ENCODE measurements at places on chromosomes 3 and 15. TPM values are rescaled to one million over a fixed set of nuclear protein-coding genes. Genes with fewer than 3 reads are reported as not detected.

DNA sequence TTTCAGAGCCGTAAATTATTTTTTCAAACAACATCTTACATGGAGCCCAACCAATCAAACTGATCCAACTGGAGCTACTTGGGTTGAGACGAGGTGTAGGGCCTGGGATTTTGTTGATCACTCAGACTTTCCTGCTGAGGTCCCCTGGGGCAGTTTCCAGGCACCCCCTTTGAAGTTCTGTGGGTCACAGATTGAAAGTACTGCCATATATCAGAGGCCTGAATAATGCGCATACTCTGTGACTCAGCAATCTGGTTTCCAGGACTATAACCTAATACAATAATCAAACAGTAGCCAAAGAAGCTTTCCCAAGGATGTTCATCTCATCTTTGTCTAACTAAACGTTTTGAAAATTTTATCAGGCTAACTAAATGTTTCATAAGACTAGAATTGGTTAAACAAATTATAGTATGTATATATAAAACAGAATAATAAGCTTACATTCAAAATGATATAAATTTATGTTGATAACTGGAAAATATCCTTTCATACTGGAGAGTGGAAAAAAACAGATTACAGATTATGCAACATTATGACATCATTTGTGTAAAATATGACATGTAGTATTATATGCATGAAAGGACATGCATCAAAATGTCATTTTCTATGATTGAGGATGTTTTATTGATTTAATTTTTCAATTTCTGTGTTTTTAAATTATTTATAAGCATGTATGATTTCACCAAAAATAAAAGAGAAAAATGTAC is 617.1 kb downstream of the NTRK3 start:
- H3K27me3 ChIP-seq: no peaks in the 10 kb centered on the region
- H3K4me1 ChIP-seq: no peaks in the 10 kb centered on the region
- H3K36me3 ChIP-seq: no peaks in the 10 kb centered on the region
- no peak overlapping the region for H3K4me3 ChIP-seq

- H3K4me1 ChIP-seq: peaks cover 87% of the 10 kb centered on the region
- no peaks in the 10 kb centered on the region for H3K36me3 ChIP-seq
- DNase-seq: no peak
- no peak overlapping the region for H3K4me3 ChIP-seq
- H3K27ac ChIP-seq: no peak overlapping the region
These were observed 84.1 kb downstream of the PPCDC start for GRCh38 chr15:75107516-75107907.

- H3K36me3 ChIP-seq: no peaks in the 10 kb centered on the region
- peak overlapping the region; percentile 89 for H3K27ac ChIP-seq
- H3K4me3 ChIP-seq: peak overlapping the region; percentile 34
- H3K27me3 ChIP-seq: no peaks in the 10 kb centered on the region
- H3K4me1 ChIP-seq: peaks cover 32% of the 10 kb centered on the region
These were observed 12.9 kb downstream of the VPS18 start for GRCh38 chr15:40906991-40907802.

DNA sequence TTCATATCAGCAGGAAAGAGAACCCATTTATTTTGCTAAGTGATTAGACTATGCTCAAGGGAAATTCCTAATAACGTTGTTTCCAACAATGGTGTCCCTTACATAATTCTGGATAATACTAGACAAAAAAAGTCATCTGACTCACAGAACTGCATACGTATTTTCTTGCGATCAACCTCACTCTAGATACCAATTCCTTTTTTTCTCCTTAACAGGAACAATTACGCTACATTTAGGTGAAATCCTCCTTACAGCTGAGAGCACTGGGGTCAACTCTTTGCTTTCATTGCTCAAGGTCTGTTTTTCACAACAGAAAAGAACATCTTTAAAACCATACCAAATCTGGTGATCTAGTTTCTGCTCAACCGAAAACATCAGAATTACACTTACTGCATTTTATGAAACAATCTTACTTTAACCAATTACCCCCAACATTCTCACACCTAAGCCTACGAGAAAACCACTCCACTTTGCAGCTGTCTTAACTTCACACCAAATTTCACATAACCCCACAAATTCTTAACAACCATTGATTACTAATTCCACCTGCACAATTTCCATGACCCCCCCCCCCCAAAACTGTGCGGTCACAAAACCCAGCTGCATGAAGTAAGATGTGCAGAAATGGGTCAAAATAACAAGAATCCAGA is 61.2 kb upstream of the ICE2 start:
- no peaks in the 10 kb centered on the region for H3K27me3 ChIP-seq
- no peak overlapping the region for H3K27ac ChIP-seq
- H3K36me3 ChIP-seq: no peaks in the 10 kb centered on the region
- no peaks in the 10 kb centered on the region for H3K4me1 ChIP-seq
- no peak overlapping the region for H3K4me3 ChIP-seq
- no peak for DNase-seq

GRCh38 chr3:134083008-134083407 is 53.3 kb upstream of the SLCO2A1 start:
- H3K4me1 ChIP-seq: no peaks in the 10 kb centered on the region
- H3K4me3 ChIP-seq: no peak overlapping the region
- no peaks in the 10 kb centered on the region for H3K27me3 ChIP-seq
- H3K27ac ChIP-seq: no peak overlapping the region

DNA sequence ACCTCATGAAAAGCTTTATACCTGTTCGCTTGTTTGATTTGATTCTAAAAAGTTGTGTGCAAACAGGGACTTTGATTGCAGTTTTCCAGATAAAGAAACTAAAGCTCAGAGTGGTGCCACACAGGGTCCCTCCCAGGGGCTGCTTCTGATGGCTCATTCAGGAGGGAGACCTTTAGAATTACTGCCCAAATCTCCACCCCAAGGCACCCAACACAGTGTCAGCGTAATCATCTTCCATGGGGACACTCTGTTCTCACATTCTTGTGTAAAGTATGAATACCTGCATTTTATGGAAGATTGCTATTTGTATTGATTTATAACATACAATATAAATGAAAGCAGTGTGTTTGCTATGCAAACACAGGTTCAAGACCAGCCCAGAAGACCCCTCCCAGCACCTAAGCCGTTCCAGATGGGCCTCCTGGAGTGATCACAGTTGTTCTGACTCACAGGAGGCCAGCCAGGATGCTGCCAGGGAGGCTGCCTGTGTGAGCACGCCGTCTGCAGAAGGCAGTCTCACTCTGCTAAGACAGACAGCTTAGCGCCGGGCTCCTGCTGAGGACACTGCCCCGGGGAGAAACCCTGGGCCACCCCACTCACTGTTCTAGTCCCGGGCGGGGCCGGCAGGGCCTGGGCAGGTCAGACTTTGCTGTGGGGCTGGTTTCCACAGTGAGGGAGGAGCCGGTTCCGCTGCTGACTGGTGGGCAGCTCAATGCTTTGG is 185.6 kb downstream of the FAM43A start:
- no peak overlapping the region for H3K4me3 ChIP-seq
- no peaks in the 10 kb centered on the region for H3K36me3 ChIP-seq
- peak; percentile 49 for DNase-seq
- H3K4me1 ChIP-seq: peaks cover 9% of the 10 kb centered on the region
- H3K27me3 ChIP-seq: no peaks in the 10 kb centered on the region

DNA sequence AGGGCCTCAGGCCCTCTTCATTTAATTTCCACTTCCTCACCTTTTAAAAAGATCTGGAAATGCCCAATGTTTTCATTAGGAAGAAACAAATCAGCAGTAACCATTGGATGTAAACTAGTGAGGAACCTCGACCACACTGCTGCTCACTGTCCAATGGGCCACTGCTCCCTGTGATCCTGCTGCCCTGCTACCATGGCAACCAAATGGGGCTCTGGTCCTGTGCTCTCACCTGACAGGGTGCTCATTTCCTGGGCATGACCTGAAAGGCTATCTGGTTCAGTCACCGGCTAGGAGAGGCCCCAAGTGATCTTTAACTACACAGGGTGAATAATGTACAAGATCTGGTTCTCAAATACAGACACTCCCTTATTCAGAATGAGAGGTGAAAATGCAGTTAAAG is 54.6 kb downstream of the ARHGEF3 start:
- peaks cover 23% of the 10 kb centered on the region for H3K4me1 ChIP-seq
- H3K27ac ChIP-seq: no peak overlapping the region
- peaks cover 65% of the 10 kb centered on the region for H3K36me3 ChIP-seq
- no peak for DNase-seq
- no peaks in the 10 kb centered on the region for H3K27me3 ChIP-seq
- no peak overlapping the region for H3K4me3 ChIP-seq

DNA sequence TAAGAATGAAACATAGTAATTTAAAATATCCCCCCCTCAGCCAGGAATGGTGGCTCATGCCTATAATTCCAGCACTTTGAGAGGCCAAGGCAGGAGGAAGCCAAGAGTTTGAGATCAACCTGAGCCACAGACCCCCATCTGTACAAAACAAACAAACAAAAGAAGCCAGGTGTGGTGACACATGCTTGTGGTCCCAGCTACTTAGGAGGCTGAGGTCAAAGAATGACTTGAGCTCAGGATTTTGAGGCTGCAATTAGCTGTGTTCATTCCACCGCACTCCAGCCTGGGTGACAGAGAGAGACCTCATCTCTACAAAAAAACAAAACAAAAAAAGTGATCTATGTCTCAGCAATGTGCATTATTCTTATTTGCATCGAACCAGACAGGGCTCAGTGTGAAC is 800.8 kb downstream of the MCTP2 start:
- H3K4me1 ChIP-seq: no peaks in the 10 kb centered on the region
- no peak for DNase-seq
- H3K27ac ChIP-seq: no peak overlapping the region
- no peaks in the 10 kb centered on the region for H3K27me3 ChIP-seq
- no peaks in the 10 kb centered on the region for H3K36me3 ChIP-seq
- H3K4me3 ChIP-seq: no peak overlapping the region

DNA sequence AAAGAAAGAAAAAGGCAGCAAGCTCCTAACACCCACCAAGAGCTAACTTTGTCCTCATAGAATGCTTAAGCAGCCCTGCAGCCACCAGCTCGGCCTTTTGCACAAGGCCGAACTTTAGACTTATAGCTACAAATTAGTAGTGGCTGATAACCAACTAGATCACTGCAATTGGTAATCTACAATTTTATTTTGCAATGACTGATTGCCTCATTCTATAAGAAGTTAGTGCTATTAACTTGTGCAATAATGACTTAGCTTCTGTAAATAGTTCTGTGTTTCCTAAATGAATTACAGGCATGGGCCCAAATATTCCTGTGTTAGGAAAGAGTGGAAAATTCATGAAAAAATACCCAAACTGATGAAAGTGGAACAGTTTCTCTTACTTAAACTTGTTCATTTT is 284.8 kb upstream of the CFAP20DC start:
- no peaks in the 10 kb centered on the region for H3K36me3 ChIP-seq
- no peaks in the 10 kb centered on the region for H3K27me3 ChIP-seq

DNA sequence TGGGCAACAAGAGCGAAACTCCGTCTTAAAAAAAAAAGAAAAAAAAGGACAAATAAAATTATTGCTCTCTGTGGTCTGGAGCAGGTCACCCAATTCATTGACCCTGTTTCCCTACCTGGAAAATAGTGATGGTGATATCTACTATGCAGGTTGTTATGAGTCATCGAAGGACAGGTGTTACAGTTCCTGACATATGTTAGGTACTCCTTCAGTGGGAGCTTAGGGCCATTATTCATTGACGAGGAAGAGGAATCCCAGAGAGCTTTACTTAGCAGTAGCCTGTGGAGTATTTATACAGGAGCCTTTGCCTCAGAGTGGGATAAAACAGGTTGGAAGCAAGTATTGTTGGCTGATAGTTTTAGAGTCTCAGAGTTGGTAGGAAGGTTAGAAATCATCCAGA is 74.5 kb downstream of the SLC7A14 start:
- H3K4me3 ChIP-seq: no peak overlapping the region
- H3K27me3 ChIP-seq: no peaks in the 10 kb centered on the region
- H3K36me3 ChIP-seq: no peaks in the 10 kb centered on the region

- H3K27ac ChIP-seq: no peak overlapping the region
- H3K27me3 ChIP-seq: no peaks in the 10 kb centered on the region
- DNase-seq: no peak
- H3K36me3 ChIP-seq: no peaks in the 10 kb centered on the region
These were observed 90.6 kb upstream of the GRM7 start for GRCh38 chr3:6770397-6770690.

DNA sequence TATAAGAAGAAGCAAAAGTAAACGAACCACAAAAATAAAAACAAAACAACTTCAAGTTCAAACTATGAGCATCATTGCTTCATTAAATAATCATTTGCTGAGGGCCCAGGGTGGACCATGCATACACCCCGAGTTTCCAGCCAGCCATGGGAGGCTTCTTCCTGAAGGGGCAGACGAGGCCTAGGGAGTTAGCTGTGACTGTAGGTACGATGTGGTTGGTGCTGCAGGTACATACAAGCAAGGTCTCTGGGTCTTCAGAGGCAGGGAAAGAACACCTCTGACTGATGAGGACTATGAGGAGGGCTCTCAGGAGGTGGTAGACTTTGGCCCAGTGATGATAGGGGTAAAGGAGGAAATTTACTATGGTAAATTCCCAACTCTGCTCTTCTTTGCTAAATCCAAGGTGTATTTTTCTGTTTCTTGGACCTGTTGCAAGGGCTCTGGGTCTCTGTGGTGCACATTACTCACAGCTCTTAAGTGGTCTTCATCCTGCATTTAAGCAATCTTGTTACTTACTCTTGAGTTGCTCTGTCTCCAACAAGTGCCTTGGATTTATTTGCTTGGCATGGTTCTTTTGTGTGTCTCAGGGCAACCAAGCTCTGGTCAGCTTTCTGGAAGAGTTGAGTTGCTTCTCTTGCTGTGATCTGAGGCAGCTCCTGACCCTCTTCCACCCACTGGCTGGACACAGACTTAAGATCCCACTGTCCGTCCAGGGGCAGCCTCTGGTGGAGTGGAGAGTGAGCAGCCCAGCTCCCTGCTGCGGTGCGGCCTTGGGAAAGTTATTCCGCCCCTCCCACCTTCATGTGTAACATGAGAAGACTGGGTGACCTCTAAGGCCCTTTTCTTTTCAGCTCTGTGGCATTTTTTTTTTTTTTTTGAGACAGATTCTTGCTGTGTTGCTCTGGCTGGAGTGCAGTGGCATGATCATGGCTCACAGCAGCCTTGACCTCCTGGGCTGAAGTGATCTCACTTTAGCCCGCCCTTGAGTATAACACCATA is 56.1 kb upstream of the KIF23 start:
- H3K36me3 ChIP-seq: no peaks in the 10 kb centered on the region
- no peak for DNase-seq
- H3K27me3 ChIP-seq: no peaks in the 10 kb centered on the region
- H3K4me3 ChIP-seq: no peak overlapping the region
- H3K4me1 ChIP-seq: peaks cover 6% of the 10 kb centered on the region
- H3K27ac ChIP-seq: no peak overlapping the region

DNA sequence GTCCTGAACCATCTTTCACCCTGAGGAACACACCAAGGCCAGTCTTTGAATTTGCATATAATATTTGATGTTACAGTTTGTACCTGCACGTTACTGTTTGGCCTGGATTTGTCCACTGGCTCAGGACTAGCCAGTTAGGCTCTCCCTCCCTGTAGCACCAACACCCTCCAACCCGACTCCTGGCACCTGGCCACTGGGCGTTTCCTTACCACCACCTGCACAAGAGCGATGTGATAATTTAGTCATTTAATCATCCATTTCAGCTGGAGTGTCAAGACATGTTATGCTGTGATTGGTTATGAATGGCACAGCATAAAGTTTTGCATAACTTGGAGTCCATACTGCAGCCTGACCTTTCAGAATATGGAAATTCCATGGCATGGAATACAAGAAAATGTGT is 242.4 kb downstream of the KCNMB2 start:
- H3K4me1 ChIP-seq: no peaks in the 10 kb centered on the region
- no peak overlapping the region for H3K27ac ChIP-seq
- no peak overlapping the region for H3K4me3 ChIP-seq
- H3K36me3 ChIP-seq: no peaks in the 10 kb centered on the region
- H3K27me3 ChIP-seq: no peaks in the 10 kb centered on the region

- DNase-seq: no peak
- no peak overlapping the region for H3K4me3 ChIP-seq
- H3K27ac ChIP-seq: no peak overlapping the region
These were observed 560.3 kb upstream of the NR2F2 start for GRCh38 chr15:95770196-95770595.

The RBP2 gene
- not detected for total RNA-seq

The CCR8 gene
- 0.29 TPM for total RNA-seq

All from left lung (tissue), 14 donors.